ENCODE measurements at places on chromosomes 16 and 17.

GRCh38 chr17:56929362-56929969, 15.6 kb upstream of the TRIM25 start:
- DNase-seq = no peak

DNA sequence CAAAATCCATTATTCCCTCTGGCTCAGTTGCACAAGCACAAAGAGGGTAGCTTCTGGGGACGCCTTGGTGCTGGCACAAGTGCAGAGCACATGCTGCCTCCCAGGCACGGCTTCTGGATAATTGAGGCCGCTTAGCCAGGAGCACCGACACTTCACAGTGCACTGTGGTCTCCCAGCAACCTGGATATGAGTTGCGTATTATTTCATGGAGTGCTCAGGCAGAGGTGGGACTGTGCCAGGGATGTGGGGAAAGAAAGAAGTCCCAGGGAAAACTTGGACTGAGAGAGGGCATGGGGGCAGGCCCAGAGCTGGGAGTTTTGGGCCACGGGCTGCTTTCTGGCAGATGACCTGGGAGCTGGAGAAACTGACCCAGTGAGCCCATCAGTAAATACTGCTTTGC, 37.5 kb downstream of the MPRIP start:
- no peak for DNase-seq

- DNase-seq = no peak
Measured at GRCh38 chr16:27650073-27650701, 100.2 kb downstream of the KATNIP start.

GRCh38 chr16:86584071-86584685, 5.8 kb downstream of the FOXL1 start:
- DNase-seq = no peak

DNA sequence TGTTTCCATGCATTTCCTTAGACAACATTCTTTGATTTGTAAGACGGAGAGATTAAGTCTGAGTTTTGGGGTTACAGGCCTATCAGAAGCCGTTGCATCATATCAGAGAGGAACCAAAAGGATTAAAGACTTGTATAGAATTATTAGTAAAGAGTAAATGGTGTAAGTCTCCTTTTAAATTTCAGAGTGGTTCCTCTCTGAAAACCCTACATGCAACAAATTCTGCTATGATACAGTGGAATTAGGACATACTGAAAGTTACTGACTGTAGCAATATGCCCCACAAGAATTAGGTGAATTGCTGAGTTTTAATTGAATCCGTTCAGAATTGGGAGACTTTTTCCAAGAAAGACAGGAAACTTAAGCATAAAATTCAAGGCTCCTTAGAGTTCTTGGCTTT, 221.6 kb downstream of the FTO start:
- DNase-seq = no peak

DNA sequence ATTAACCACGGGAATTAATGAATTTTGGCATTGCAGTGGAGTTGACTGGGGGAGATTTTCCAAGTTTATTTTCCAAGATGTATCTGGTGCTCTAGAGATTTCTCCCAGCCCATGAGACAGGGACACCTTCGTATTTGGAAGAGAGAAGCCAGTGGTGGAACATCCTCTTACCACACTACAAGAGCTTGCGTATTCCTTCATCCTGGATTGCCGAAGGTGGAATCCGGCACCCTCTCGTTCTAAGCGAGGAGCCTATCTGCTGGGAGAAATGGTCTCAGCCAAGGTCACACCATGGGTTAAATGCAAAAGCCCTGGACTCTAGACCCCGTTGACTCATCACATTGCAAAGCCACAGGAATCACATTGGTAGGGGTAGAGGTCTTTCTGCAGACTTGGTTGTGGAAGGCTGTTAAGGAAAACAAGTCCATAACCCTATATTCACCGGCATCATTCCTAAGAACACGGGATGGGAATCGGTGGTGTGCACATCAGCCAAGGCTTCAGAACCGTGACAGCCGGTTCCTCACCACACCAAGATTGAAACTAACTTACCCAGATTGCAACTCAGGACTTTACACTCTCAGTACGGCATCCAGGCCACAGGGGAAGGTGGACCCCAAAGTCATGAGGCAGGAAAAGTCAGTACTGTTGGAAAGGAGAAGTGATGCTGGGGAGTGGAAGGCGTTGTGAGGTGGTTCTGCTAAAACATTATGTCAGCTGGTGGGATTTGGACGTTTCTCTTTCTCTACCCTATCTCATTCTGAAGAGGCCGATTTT, 259.8 kb downstream of the CPPED1 start:
- DNase-seq = no peak

- DNase-seq = no peak
Measured at GRCh38 chr17:74353446-74354060, 8.1 kb downstream of the BTBD17 start.

DNA sequence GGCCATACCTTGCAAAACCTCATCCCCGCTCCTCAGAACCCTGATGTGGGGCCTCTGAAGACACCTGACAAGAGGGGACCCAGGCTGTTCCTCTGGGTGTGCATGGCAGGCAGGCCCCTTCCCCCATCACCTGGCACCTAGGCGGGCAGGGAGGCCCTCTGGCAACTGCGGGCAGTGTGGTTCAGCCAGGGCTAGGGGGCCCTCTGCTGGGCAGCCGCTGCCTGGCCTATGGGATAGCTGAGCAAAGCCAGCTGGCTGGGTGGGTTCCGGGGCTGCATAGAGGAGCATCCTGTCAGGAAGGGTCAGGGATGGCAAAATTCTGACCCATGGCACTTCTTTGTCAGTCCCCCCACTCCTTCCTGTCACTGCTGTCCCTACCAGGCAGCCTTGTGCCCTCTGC, 228.7 kb upstream of the ASIC2 start:
- no peak for DNase-seq

DNA sequence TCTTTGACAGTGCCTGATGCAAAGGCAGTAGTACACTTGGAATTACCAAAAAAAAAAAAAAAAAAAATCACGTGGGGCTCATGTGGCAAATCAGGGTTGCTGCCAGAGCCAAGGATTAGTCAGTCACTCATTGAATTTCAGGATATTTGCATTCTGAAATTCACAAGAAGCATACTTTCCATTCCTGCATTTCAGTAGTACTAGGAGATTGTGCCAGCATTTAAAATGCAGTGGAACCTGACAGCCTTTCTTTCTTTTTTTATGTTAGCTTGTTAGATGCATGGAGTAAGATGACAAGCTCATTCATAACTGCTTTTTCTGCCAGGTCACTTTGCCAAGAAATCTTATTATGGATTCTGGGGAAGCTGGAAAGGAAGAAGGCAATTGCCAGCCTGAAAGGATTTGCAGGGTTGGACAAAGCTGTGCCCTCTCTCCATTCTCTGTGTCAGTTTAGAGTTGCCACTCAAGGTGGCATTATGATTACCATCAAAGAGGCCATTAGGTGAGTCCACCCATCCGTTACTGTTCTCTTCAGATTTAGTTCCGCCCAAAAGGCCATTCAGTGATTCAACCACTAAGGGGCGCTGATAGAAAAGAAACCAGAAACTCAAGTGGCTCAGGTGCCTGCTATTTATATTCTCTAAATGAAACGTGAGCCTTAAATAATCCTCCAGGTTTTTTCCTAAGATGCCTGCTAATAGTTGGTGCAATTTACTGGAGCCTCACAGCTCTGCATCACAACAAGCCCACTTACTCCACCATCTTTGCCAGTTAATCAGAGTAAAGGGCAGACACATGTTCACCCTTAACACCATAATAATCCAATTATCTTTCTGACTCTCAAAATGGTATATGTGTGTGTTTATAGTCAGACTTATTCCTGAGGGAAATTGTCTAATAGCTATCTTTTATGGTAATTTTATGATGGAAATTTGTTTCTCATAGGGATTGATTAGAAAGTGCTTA, 59.0 kb downstream of the TANGO6 start:
- no peak for DNase-seq

DNA sequence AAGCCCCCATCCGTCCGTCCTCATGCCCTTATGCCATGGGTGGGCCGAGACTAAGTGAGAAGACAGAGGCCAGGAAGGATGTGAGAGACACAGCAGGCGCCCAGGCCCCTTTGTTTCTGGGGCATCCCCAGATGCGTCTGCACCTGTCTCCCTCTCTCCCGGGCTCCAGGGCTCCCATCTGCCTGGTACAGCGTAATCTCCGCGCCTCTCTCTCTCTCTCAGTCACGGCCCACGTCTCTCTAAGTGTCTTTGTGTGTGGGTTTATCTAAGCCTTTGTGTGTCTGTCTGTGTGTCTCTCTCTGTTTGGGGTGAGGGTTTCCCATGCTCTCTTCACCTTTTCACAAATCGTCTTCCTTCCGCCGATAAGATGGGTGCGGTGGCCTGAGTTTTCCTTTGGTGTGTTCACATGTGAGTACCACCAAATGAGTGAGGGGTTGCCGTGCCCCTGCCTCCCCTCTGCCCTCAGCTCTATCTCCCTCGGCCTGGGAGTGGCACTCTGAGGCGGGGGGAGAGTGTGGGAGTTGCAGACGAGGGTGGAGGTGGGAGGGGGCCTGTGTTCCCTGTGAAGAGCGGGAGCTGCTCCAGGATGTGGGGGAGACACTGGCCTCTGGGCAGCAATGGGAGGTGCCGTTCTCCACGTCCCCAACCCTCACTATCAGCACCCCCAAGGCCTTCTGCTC, 25.8 kb upstream of the ABCC3 start:
- DNase-seq = no peak

DNA sequence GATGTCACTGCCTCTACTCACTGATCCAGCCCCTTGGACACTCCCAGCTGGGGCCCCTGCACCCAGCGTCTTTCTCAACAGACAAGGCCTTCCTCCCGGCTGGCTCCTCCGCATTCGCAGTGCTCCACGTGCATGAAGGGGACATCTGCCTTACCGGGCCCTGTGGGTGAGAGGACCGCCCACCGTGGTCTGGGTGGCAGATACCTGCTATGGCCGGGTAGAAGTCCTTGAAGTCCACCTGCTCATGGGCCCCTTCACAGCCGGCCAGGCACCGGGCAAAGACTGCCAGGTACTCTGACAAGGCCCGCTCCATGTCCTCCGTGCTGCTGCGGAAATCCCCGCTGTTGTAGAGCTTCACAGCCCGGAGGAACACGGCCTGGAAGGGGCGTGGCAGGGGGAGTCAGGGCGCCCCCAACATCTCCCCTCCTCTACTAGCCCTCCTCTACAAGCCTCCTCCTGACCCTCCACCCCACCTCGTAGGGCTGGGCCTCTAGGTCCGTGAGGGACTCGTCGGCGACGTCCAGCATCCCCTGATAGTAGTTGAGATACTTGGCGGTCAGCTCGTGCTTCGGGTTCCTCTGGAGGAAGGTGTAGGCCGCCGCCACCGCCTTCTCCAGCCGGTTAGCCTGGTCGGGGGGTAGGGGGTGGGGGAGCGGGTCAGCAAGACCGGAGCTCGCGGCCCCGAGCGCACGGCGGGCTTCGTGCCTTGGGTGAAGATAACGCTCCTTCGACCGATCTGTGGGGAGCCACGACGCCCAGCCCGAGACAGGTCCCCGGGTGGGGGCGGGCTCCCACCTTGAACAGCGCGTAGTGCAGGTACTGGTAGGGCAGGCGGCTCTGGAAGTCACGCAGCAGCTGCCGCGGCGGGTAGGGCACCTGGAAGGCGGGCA, 845 bp downstream of the P3H4 start:
- no peak for DNase-seq

- DNase-seq = no peak
Measured at GRCh38 chr17:59688496-59688895, 18.7 kb downstream of the PTRH2 start.

DNA sequence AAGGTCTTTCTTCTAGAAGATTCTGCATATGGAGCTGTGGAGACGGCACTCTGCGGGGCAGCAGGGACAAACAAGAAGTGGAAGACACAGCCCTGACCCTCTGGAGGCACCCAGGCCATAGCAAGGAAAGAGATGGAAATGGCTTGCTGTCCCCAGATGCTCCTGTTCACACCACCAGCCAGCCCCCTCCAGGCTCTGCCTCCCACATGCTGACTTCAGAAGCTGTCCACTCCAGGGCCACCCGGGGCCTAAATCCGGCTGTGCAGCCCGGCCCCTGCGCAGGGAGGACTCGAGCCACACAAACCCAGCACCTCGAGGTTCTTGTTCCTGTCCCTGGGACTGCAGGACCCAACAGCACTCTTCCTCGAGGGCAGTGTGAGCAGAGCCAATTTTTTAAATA, 16.6 kb downstream of the RBFOX3 start:
- no peak for DNase-seq

DNA sequence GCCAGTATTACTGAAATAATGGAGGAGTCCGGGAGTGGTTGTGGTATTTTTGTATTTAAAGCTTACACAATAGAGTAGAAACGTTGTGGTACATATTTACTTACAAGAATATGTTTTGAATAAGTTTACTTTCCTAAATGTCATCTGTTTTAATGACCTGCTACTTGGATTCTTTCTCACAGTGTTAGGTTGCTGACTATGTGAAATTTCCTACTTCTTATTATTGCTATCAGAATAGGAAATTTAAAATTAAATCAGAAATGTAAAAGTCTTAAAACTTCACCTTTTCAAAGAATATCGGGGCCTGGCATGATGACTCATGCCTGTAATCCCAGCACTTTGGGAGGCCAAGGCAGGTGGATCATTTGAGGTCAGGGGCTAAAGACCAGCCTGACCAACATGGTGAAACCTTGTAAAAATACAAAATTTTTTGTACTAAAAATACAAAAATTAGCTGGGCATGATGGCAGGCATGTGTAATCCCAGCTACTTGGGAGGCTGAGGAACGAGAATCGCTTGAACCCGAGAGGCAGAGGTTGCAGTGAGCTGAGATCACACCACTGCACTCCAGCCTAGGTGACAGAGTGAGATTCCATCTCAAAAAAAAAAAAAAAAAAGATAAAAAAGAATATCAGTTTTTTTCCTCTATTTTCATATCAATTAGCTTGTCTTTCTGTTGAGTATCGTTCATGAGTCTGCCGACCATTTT, 77.8 kb downstream of the VMP1 start:
- DNase-seq = no peak

GRCh38 chr16:51670527-51670926, 519.5 kb upstream of the SALL1 start:
- no peak for DNase-seq

DNA sequence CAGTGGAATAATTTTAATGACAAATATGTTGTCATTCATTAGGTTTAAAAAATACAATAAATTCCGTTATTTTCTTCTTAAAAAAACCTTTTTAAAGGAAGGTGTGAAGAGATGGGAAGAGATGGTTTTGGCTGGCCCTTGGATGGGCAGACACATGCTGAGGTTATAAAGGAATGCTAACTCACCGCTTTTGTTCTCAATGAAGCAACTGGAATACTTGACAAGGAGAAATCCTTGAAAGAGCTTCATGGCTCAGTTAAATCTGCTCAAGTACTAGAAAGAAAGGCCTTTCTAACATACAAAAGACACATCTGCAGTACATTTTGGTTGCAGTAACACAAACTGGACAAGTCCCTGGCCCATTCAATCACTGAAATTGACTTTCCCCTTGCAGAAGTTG, 158.3 kb upstream of the KCNJ16 start:
- DNase-seq = no peak

GRCh38 chr17:79024901-79025737, 1.1 kb downstream of the C1QTNF1 start:
- no peak for DNase-seq

GRCh38 chr16:58503166-58503862, 3.4 kb downstream of the NDRG4 start:
- DNase-seq = no peak

GRCh38 chr16:57277586-57277985, 6.9 kb downstream of the PLLP start:
- DNase-seq = peak; percentile 39

- DNase-seq = no peak
Measured at GRCh38 chr17:28755486-28755885, 11.7 kb downstream of the TRAF4 start.

- DNase-seq = no peak
Measured at GRCh38 chr17:30212750-30213149, 22.7 kb downstream of the SLC6A4 start.

- DNase-seq = no peak
Measured at GRCh38 chr17:17355426-17355825, 52.3 kb downstream of the NT5M start.
